ENCODE measurements at places on chromosomes 1 and 21. TPM values are rescaled to one million over a fixed set of nuclear protein-coding genes. Genes with fewer than 3 reads are reported as not detected.

KCNQ4 gene
- total RNA-seq, result 3.0 TPM

HSPB7 gene
- 160 TPM for total RNA-seq

MYOG gene
- total RNA-seq, result not detected

SHE gene
- total RNA-seq, result 0.10 TPM

TMCO4 gene
- total RNA-seq, result 8.3 TPM

MIXL1 gene
- 0.17 TPM for total RNA-seq

CA6 gene
- total RNA-seq, result not detected

TLR5 gene
- total RNA-seq, result 0.22 TPM

KCNJ9 gene
- not detected for total RNA-seq

TCHHL1 gene
- total RNA-seq, result not detected

TNFRSF14 gene
- 0.95 TPM for total RNA-seq

FOXD2 gene
- total RNA-seq, result 1.0 TPM

- no peak for DNase-seq
These were observed 154.4 kb downstream of the PTPRU start for GRCh38 chr1:29390491-29391361.

GRCh38 chr1:182264185-182264584 lies 127.4 kb downstream of the GLUL start:
- DNase-seq, result no peak

DNA sequence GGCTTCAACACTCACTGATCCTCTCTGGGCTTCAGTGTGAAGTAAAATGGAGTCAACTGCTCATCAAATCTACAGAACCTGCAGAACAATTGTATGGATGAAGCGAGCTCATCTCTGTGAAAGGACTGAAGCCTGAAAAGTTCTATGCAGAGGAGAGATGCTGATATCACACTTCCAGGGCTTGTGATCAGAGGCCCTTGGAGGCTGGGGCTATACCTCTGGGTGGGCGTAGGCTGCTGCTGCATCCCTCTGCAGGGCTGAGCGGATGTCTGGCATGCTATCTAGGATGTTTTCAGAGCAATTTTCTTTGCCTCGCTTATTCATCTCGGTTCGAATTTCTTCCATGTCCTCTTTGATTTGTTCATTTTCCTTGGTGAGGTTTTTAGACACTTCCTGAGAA lies 17.6 kb downstream of the OLFML2B start:
- DNase-seq, result no peak

GRCh38 chr1:29851691-29852090 lies 615.4 kb downstream of the PTPRU start:
- no peak for DNase-seq

GRCh38 chr1:208988811-208989222 lies 594.7 kb upstream of the CAMK1G start:
- no peak for DNase-seq

DNA sequence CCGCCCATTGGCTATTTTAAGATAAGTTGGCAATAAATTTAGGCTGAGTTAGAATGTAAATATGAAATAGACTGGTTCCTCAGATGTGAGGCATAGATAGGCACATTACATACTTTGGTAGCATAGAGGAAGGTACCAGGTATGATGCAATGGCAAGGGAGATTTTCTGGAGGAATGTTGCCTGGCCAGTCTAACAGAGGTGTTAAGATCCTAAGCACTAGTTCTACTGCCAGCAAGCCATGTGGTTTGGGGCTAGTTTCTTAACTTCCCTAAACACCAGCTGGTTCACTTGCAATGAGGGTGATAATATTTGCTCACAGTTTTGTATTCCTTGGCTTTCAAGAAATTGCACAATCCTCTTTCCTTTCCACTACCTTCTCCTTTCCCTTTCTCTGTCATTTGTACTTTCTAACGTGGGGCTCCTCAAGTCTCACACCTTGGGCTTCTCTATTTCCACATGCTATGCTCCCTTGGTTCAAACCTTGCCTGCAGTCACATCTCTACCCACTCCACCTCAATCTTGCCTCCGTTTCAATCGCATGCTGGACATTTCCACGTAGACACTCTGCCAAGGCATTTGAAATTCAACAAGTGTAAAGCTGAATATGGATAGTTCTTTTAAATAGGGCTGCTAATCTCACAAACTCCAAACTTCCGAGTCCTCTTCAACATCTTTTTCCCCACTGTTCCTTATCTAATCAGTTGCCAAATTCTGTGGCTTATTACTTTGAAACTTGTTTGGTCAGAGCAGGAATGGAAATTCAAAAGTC lies 4.7 kb upstream of the CD55 start:
- DNase-seq, result no peak

DNA sequence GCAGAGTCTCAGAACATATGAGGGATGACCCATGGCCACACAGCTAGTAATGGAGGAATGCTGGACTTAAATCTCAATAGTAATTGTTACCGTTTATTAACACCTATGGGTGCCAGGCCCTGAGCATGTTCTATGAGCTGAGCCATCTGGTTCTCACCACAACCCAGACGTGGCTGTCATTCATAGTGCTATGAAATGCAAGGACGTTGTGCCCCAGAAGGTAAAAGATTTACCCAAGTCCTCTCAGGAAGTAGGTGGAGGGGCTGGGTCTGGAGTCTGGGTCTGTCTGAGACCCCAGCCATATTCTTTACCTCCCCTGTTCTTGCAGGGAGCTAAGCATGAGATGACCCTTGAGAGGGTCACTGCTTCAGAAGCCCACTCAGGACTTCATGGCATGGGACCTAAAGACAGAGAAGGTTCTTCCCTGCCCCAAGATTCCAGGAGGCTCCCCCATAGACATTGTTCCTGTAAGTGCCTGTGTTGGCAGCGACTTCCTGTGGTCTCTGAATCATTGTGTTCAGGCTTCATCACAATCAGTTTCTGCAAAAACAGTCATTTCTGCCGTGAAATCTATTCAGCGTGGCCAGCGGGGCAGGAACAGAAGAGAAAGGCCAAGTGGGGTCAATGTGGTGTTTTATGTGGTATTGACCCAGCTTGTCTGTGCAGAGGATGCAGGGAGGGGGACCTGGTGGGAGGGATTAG lies 475.4 kb downstream of the PTPRU start:
- DNase-seq, result no peak

- no peak for DNase-seq
These were observed 209.0 kb upstream of the TMEM51 start for GRCh38 chr1:14944471-14944985.

GRCh38 chr1:181397845-181398244 lies 85.5 kb upstream of the CACNA1E start:
- DNase-seq, result no peak

- no peak for DNase-seq
These were observed 383.8 kb downstream of the LMO4 start for GRCh38 chr1:87712261-87713010.

- no peak for DNase-seq
These were observed 5.6 kb upstream of the ZNF362 start for GRCh38 chr1:33250724-33251123.

GRCh38 chr1:5250336-5250735 lies 595.9 kb downstream of the AJAP1 start:
- DNase-seq, result no peak

All from chondrocyte (in vitro differentiated cells).